ENCODE measurements at places on chromosomes 13 and 19.

DNA sequence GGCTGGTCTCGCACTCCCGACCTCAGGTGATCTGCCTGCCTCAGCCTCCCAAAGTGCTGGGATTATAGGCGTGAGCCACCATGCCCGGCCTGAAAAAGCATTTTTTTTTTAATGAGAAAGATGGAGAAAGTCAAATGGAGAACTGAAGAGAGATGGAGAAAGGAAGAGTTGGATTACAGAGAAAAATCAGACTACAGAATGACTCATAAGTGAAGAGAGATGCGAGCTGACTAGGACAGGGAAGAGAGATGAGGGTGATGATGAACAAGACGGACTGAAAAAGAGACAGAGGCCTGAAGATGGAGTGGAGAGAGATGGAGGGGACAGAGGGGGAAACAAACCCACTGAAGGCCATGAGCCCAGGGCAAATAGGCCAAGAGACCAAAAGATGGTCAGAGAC, 1.5 kb downstream of the DHX34 start:
- DNase-seq, result no peak

DNA sequence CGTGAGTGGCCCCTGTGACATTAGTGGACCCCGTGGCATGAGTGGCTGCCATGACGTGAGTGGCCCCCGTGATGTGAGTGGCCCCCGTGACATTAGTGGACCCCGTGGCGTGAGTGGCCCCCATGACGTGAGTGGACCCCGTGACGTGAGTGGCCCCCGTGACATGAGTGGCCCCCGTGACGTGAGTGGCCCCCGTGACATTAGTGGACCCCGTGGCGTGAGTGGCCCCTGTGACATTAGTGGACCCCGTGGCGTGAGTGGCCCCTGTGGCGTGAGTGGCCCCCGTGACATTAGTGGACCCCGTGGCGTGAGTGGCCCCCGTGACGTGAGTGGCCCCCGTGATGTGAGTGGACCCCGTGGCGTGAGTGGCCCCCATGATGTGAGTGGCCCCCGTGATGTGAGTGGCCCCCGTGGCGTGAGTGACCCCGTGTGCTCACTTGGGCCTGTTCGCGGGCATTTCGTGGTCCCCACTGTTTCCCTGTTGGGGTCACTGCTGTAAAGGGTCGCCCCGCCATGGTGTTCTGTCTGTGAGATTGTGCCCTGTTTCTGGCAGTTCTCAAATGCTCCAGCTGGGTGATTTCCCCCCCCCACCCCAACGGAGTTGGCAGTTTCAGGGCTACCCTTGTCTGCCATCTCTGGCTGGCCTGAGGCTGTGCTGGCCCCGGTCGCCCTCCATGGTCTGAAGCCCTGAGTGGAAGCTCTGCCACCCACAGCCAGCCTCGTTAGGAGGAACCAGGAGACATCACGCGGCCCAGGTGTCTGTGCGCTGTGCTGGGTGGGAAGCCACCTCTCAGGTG, 64.2 kb downstream of the MCF2L start:
- no peak for DNase-seq

GRCh38 chr13:65034266-65034665, 2195.9 kb downstream of the PCDH9 start:
- no peak for DNase-seq

GRCh38 chr19:14577885-14578427, 4.9 kb upstream of the CLEC17A start:
- peak; percentile 44 for DNase-seq

- DNase-seq, result no peak
Observed at GRCh38 chr13:53121919-53122318, 93.3 kb downstream of the OLFM4 start.

DNA sequence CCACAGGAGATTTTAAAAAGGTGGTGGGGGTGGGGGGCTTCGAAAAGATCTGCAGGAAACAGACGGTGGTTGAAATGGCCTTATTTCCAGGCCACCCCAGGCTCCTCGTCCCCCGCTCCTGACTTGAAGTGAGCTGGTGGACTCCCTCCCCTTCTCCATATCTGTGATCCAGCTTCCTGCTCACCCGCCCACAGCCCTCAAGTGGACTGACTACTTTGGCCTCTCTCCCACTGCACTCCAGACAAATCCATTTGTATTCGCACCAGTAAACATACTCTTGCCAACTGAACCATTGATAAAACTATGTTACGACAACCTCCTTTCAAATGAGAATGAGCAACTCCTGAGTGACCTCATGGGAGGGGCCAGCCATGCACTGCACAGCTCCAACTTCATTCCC, 259.5 kb downstream of the COL4A1 start:
- no peak for DNase-seq

DNA sequence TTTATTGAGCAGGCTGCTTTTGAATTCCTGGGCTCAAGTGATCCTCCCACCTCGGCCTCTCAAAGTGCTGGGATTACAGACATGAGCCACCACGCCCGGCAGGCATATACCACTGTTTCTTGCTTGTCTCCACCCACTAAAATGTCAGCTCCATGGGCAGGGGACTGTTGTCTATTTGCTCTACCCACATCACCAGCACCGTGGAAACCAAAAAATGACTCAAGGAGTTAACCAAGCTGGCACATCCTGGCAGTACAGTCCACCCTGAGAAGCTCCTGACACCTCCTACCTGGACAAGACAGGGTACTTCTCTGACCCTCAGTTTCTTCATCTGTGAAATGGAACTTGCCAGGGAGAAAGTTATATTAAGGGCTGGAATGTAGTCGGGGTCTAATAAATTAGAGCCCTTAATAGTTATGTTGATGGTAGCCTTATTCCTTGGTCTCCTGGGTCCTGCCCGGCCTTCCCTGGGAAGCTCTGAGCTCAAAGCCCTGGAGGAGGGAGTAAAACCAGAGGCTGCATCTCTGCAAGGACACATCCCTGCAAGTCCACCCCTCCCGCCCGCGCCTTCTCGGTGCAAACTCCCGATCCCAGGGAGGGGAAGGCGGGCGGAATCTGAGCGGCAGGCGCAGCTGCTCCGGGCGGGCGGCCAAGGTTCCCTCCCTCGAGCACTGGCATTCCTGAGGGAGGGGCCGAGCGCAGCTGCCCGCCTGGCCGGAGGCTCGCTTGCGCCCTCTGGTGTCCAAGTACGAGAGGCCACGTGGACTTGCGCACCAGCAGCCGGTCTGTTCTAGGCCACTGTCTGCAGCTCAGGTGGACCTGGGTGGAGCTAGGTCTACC, 14.1 kb downstream of the RDH8 start:
- DNase-seq, result peak; percentile 92

- DNase-seq, result no peak
Observed at GRCh38 chr19:49438261-49438660, 3.1 kb downstream of the SLC17A7 start.

DNA sequence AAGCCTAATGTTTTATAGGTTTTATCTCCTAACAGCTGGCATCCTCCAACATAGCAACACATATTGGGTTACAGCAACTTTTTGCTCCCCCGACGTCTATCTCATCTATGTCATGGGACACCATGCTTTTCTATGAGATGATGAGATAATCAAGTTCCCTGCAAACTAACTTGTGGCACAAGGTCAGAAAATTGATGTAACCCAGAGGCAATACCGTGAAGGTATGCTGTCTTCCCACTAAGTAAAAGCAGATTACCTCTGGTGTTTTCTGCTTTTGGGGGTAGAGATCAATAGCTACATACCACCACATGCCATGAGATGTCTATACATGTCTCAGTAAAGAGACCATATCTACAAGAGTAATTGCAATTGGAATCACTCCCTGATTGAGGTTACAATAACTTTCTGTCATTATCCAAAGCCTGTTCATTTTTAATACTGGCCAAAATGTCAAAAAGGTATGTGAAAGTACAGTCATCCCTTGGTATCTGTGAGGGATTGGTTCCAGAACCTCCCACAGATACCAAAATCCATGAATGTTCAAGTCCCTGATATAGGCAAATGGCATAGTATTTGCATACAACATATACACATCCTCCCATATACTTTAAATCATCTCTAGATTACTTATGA, 131.3 kb downstream of the CYSLTR2 start:
- no peak for DNase-seq

GRCh38 chr13:35499196-35499662, 22.7 kb upstream of the MAB21L1 start:
- DNase-seq, result peak; percentile 97

DNA sequence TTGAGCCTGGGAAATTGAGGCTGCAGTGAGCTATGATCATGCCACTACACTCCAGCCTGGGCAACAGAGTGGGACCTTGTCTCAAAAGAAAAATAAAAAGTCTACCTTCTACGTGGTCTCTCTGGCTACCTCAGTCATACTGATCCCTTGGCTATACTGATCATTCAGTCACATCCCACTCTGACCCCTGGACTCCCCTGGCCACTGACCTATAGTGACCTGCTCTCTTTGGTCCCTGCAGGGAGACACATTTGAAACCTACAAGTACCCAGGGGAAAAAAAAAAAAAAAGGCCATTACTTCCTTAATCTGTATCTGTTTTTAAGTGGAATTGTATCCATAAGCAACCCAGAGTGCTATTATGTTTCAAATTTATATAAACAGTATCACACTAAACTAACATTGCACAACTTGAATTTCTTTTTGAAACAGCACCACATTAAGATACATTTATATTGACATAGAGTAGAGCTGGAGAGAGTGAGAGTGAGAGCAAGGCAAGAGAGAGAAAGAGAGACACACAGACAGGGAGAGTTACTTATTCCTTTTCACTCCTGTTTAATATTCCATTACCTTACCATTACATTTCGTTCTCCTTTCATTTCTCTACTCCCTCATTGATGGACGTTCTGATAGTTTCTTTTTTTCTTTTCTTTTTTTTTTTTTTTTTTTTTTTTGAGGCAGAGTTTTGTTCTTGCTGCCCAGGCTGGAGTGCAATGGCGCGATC, 23.7 kb upstream of the CERS4 start:
- DNase-seq, result no peak

- DNase-seq, result peak; percentile 74
Observed at GRCh38 chr19:8161135-8161646, 11.8 kb upstream of the FBN3 start.

DNA sequence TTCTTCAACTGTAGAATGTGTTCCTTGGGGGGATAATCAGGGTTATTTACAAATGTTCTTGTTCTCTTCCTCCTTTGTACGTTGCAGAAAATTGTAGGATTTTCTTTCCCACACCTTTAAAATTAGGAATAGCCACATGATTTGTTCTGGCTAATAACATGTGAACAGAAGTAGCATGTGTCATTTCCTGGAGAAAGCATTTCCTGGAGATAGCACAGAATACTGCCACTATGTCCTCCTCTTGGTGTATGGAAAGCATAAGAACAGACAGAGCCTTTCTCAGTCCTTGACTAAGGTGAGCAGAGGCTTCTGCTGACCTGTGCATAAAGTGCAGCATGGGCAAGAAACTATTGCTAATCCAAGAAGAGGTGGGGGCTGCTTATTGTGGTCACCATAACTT, 101.8 kb downstream of the FAM216B start:
- no peak for DNase-seq

DNA sequence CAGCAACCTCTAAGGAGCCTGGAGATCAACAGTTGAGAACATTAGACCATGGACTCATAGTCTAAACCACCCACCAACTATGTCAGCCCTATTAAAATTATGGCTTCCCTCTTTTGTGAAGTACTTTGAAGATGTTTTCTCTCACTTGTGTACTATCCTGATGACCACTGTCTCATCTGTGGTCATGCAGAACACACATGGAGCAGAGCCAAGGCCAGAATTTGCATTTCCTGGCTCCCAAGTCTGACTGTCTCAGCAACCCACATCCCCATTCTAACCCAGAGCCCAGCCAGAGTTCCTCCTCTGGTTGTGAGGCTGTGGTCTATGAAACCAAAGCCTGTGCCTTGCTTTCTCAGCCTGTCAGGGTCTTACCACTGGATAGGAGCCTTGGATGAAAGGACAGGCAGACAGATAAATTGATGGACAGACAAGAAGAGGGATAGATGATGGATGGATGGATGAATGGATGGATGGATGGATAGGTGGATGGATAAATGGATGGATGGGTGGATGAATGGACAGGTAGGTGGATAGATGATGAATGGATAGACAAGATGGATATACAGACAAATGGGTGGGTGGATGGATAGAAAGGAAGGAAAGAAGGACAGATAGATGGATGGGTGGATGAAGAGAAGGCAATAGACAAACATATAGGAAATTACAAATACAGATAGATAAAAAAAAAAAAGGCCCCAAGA, 35.4 kb downstream of the ZNF557 start:
- DNase-seq, result no peak

- no peak for DNase-seq
Observed at GRCh38 chr13:80100636-80101035, 240.3 kb downstream of the SPRY2 start.

- no peak for DNase-seq
Observed at GRCh38 chr13:40464337-40465014, 202.0 kb downstream of the FOXO1 start.

DNA sequence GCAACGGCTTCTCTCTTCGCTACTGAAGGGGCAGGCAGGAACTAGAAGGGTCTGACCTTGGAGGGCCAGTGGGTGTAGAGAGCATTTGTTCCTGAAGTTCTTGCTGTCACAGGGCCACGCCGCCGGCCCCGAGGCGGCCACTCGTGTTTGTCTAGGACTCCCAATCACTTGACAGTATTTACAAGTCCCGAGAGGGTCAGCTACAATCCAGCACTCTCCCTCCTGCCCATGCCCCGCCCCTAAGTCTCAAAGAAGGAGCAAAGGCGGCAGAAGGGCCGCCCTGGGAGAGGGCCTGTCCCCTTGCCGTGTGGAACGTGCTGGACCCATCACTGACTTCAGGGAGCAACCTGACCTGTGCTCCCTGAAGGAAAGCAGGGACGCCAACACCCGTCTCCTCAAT, 118.5 kb downstream of the STK24 start:
- DNase-seq, result no peak

GRCh38 chr13:98385606-98386005, 191.3 kb downstream of the STK24 start:
- no peak for DNase-seq

DNA sequence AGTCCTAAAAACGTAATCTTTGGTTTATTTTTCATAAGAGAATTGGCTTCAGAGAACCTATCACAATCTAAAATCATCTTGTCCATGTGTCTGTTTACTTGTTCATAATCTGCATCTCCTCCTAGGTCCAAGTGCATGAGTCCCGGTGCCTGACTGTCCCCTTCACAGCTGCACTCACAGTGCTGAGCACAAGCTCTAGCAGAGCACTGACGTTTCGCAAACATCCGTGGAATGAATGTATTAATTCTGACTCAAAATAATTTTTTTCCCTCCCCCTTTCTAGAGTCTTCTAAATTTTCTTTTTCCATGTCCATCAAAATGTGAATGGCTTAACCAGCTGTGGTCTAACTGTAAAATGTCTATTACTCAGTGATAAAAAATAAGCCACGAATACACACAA, 245.5 kb upstream of the TSHZ3 start:
- no peak for DNase-seq

DNA sequence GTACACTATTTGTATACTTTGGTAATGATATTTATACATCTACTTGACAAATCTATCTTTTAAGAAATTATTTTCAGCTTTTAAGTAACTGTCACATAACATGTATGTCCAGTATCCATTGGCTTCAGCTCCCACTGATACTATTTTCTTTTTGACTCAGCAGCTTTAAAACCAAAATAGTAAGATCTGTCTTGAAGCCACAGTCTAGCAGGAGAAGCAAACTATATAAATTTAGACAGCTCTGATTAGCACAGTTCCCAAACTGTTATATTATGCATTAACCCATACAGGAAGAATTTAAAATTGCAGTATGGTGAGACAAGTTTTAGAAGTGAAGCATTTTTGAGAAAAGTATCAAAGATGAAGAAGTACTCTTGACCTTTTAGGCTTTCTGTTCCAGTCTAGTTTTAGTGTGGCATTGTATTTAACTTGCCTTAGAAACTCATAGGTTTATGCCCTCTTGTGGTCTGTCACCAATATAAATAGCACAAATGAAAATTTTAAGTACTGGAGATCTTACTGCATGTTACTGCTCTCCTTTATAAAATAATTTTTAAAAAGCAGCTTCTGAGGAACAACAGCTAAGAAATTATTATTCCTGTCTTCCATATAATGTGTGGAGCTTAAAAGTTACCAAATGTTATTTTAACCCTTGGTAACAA, 24.7 kb downstream of the URI1 start:
- no peak for DNase-seq

Data from HAP-1 (cell line).